ENCODE measurements at places on chromosomes 7 and 10.

DNA sequence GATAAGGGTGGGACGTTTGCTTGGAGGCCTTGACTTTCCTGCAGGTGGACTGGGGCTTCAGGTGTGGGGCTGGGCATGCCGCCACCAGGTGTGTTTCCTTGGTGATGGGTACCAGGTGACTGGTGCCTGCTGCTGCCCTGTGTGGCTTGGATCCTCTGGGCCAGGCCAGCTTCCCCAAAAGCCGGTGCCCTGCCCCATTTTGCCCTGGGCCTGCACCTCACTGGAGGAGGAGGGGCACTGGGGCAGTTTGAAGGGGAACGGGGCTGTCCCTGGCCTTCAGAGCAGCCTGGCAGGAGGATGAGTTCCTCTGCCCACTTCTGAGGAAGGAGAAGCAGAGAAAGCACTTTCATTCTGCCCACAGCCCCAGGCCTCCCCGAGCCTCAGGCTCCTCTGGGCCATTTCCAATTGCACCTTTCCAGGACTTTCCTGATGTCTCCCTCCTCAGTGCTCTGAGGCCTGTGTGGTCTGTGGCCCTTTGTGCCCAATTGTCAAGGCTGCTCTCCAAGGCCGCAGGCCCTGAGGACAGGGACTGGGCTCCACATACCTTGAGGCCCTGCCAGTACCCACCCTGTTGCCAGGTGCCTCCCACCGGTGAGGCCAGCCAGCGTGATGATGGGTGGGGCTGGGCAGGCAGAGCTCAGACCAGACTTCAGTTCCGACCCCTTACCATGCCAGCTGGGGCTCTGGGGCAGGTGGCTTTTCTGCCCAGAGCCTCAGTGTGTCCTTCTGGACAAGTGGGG is 25.3 kb upstream of the SMARCD3 start:
- no peak for DNase-seq

DNA sequence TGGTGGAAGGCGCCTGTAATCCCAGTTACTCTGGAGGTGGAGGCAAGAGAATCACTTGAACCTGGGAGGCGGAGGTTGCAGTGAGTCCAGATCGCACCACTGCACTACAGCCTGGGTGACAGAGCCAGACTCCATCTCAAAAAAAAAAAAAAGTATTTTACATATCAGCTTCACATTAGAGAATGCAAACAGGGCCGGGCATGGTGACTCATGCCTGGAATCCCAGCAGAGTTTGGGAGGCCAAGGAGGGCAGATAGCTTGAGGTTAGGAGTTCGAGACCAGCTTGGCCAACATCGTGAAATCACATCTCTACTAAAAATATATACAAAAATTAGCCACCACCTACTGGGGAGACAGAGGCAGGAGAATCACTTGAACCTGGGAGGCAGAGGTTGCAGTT is 31.6 kb downstream of the USP54 start:
- DNase-seq: no peak

DNA sequence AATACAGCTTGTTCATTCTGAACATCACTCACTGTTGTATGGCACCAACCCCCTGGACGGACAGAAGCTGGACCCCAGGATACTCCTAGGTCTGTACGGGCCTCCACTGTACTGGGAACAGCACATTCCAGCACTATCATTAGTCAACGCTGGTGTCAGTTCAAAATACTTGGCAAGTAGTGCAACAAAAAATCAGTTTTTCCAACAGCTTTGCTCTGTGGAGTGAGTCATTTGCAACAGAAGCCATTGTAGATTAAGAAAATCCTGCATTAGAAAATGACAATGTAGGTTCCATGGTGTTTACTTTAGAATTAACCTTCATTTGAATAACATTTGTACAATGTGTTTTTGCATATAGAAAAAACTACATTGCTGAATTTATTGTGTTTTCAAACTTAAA is 266.6 kb downstream of the HDAC9 start:
- DNase-seq: no peak

- no peak for DNase-seq
These were observed 66.4 kb downstream of the MTURN start for GRCh38 chr7:30201161-30201666.

DNA sequence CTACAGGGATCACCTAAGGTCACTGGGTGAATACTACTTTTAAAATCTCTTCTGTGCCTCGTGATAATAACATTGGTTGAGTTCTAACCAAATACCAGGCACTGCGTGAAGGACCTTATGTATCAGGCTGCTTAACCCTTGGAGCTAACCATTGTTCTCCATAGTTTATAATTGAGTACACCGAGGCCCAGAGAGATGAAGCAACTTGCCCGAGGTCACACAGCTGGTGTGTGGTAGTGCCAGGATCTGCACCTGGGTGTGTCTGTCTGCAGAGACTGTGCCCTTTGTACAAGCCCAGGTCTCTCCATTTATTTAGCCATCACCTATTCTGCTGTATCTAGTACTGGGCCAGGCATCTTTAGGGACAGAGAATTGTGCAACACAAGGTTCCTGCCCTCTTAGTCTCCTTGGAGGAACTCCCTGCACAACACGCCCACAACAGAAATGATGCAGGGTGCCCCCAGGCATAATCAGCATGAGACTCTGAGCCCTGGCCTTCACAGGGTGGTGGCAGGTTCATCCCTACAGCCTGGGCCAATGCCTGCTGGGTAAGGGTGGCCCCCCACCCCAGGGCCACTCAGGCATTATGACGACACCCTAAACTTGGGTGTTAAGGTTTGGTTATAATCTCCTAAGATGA is 31.5 kb downstream of the UNC5B start:
- no peak for DNase-seq

- no peak for DNase-seq
These were observed 5.1 kb downstream of the PRLHR start for GRCh38 chr10:118590334-118590733.

- DNase-seq: no peak
These were observed 122.8 kb upstream of the PCBD1 start for GRCh38 chr10:71011141-71011540.

DNA sequence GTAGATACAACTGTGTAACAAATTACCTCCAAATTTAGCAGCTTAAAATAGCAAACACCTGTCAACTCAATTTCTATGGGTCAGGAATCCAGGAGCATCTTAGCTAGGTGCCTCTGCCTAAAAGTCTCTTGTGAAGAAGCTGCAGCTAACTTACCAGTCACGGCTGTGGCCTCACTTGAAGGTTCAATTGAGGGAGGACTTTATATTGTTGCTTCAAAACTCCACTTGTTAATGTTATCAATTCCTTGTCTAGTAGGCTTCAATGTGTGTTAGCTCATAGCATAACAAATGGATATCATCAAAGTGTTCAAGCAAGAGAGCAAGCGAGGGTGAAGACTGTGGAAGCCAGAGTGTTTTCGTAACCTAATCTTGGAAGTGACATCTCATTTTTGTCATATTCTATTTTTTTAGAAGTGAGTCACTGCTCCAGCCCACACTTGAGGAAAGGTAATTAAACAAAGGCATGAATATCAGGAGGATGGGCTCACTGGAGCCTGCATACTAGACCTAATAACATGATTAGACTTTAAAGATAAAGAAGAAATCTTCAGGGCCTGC is 172.9 kb downstream of the SPAG6 start:
- no peak for DNase-seq

DNA sequence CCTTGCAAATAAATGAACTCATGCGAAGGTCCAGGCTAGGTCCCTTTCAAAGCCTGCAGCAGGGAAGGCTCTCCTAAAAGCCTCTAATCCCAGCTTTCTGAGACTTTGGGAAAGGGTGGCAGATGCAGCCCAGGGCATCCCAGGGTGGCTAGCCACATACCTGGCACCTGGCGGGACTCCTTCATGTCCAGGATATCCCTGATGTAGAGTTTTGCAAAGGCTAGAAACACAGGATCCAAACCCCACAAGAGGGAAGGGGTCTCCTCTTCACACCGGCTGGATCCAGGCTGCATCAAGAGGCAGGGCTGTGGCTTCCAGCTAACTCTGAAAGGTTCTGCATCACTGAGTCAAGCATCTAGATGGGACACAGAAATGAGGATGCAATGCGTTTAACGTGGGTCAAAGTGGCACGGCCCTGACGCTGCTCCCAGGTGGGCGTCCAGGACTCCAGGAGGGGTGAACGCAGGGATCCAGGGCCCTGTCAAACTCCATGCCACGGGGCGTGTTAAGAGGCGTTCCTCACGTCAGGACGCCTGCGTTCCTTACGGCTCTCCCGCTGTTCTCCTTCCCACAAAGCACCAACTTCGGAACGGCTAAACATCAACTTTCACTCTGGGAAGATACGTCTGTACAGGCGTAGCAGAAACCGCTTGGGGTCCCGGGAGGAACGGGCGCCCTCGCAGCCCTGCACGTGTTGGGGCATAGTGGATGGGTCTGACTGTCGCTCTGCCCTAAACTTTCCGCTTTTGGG is 507 bp downstream of the STN1 start:
- DNase-seq: peak; percentile 81

DNA sequence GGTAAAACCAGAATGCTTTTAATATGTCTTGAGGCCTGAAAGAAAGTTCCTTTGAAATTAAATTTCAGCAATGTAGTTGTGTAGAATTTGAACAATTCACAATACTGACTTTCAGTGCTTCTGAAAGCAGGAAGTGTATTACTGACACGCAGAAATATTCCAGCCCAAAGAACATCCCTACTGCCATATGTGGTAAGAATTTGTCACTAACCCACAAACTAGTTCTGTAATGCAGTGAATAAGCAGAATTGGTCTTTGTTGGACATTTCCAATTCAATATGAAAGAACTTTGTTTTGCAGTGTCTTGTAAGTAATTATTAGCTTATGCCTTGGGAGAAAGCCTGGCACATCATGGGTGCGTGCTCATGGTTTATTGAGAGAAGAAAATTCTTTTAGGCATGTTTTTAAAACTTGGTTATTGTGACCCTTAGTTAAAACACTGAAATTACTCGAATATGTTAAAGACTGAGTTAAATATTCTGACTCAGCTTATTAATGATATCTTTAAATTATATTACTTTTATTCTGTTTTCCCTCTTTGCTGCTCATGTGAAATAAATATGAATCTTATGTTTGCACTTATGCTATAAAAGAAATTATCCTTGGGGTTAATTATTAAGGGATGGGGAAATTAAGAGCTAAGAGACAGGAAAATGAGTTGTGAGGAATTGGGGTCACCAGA is 33.4 kb downstream of the PTPN12 start:
- no peak for DNase-seq

DNA sequence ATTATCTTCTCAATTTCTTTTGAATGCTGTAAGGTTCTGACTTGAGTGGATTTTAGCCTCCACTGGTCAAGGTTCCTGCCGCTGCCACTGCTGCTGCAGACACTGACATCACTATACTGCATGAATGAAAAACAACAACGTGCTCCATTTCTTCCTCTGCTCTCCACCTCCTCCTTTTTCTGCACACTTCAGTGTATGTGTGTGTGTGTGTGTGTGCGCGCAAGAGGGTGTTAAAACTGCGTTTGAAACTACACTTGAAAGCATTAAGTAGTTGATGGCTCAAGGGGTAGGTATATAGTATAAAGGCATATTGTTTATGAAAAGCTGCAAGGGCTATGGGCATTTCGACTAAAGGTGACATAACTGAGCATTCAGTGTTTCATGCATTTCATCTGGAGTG is 3.5 kb downstream of the GLCCI1 start:
- DNase-seq: no peak

- DNase-seq: no peak
These were observed 70.8 kb downstream of the PARP12 start for GRCh38 chr7:139991911-139992310.

- DNase-seq: no peak
These were observed 44.4 kb downstream of the SLC35G1 start for GRCh38 chr10:93938140-93938539.

DNA sequence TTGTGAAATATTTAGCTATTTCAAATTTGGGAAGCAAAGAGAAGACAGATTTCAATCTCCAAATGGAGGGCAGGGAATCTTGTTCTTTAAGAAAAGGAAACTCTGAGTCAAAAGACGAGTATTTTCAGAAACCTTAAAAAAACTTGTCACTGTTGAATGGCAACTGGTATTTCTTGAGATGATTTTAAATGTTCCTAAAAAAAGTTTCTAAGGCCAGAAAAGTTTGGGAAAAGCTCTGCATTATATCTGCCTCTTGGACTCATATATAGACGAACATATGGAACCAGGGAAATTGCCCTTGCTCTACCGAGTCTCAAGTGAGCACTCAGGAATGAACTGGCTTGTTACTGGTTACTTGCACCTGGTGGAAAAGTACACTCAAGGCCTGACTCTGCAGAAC is 69.5 kb downstream of the ADAM22 start:
- DNase-seq: no peak

DNA sequence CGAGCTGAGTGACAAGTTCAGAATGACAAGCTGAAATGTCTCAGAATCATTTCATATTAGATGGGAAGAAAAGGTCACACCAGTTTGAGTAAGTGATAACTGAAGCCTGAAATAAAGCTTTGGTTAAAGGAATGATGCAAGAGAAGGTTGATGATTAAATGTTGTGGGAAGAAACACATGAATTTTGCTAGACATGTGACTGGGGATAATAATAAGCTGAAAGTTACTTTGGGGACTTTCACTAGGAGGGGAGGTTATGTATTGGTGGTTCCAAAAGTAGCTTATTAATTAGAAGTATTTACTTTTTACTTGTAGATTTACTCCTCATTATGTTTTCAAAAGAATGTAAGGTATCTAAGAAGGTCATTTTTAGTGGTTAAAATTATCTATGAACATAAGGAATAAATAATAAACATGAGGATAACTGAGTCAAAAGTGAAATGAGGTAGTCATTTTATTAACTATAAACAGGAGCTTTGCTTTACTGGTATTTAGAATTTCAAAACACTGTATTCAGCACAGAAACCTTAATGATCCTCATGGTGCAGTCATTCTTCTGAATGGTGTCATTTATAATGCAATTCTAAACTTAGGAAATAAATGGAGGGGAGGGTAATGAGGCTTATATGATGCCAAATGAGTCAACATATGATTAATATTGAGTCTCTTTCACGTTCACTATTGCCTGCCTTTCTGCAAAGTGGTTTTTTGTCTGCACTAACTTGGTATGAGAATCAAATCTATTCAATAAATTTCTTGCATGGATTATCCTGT is 63.7 kb downstream of the PRKG1 start:
- DNase-seq: no peak

GRCh38 chr7:83452256-83452655 is 196.7 kb downstream of the SEMA3E start:
- no peak for DNase-seq

DNA sequence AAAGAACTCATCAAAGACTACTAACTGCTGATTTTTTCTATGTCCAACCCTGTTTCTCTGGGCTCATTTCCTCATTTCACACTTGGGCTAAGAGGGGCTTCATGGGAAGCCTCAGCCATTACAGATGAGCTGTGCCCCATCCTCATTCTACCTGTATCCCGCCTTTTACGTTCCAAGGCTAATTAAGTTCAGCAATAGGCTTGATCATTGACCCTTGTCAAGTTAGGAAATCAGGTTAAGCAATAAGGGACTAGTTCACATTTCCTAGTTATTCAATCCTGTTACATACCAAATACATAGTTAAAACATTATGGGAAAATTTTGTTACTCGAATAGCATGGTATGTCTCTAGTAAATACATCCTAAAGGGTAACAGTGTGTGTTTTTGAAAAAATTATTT is 29.3 kb upstream of the AGBL3 start:
- no peak for DNase-seq

DNA sequence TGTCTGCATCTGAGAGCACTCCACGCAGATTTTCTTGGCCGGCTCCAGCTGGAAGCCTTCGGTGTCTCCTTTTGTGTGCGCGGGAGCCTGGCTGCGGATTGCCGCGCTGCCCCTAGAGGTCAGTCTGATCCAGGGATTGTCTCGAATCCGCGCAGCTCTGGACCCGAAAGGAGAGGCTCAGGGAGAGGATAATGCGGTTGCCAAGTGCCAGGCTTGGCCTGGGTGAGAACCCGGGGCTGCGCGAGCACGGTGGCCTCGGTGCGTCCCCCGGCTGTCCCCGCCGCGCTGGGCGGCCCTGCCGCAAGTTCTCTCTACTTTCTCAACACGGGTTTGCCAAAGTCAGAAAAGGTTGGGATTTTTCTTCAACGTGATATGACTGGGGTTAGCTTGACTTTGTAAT is 140.9 kb downstream of the ADCYAP1R1 start:
- DNase-seq: peak; percentile 73

Measured in upper lobe of right lung (tissue), 1 donor.